ENCODE measurements at places on chromosomes 1 and 21.

- DNase-seq: no peak
Observed at GRCh38 chr1:85847356-85847755, 139.1 kb upstream of the ZNHIT6 start.

DNA sequence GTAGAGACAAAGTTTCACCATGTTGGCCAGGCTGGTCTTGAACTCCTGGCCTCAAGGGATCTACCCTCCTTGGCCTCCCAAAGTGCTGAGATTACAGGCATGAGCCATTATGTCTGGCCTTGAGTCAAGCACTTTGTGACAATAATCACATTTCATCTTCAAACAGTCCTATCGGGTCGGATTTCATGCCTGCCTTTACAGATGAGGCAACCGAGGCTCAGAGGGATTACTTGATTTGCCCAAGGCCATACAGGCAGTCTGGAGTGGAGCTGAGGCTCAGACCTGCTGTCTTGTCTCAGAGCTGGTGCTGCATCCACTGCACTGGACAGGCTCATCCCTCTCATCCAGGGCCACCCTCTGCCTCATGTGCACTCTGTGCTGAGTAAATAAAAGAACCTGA is 26.6 kb downstream of the FAM151A start:
- DNase-seq: no peak

DNA sequence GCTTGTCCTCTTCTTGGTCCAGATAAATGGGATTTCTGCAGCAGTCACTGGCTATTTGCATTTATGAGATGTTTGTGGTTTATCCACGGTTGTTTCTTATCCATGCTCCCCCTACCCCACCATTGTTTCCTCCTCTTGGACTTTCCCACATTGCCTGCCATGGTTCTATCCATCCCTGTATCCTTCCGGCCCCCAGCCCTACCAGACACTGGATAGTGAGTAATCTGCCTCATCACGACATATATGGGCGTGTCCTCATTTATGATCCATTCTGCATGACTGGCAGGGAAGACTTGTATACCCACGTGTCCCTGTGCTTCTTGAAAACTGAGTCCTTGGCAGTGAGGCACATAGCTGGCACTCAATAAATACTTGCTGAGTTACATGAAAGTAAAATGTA is 40.1 kb downstream of the CACNA1S start:
- no peak for DNase-seq

- DNase-seq: no peak
Observed at GRCh38 chr1:66360285-66360724, 173.6 kb upstream of the SGIP1 start.

GRCh38 chr1:244204004-244204403 is 152.9 kb downstream of the ZBTB18 start:
- no peak for DNase-seq

GRCh38 chr1:13819642-13820041 is 119.7 kb downstream of the PRDM2 start:
- DNase-seq: no peak

DNA sequence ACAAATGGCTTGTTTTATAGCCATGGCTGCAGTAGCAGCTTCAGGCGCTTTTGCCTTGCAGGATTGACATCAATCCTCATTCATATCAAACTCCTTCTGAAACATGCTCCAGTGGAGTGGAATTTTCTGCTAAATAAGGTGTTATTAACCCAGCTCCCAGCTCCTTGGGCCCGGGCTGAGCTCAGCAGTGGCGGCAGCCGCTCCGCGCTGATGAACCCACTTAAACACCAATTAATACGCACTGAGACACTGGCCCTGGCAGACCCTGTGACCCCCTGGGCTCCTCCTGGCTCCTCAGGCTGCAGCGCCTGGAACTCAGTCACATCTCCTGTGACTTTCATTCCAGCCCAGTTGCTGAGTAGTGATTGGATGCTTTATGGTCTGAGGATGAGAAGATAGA is 137.4 kb upstream of the GRIK3 start:
- DNase-seq: no peak

GRCh38 chr21:27085387-27085786 is 118.5 kb upstream of the ADAMTS5 start:
- no peak for DNase-seq

DNA sequence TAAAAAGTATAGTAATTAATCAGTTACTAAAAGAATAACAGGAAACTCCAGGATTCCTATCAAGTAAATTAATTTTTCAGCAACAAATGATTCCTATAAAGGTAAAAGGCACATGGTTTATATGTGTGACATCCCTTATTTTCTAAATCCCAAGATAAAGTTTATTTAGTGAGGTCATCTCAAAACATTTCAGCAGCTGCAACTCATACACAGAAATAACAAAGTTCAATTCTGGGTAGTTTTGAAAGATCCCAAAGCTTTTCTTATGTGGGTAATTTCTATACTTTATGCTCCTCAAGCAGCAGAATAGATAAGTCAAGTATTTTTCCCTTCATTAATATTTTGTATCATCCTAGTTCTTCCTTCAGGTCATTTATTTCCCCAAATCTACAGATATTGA is 117.7 kb downstream of the EIF4G3 start:
- no peak for DNase-seq

DNA sequence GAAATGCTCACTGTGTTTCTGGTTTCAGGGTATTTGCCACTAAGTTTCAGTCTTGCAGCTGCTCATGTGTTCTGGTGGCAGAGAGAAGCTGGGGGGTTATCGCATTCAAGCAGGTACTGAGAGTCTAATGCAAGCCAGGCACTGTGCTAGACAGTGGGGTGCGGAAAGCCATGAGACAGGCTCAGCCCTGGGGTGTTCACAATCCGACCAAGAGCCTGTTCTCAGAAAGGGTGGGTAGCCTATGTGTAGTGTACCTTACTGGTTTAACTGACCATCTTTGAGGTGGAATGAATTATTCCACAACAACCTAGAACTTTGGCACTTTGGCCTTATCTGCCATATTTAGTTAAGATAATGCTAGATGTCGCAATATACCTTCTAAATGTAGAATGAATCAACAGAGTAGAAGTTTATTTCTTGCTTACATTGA is 55.3 kb upstream of the ROR1 start:
- no peak for DNase-seq

GRCh38 chr1:67528141-67528540 is 97.9 kb upstream of the SERBP1 start:
- DNase-seq: no peak

DNA sequence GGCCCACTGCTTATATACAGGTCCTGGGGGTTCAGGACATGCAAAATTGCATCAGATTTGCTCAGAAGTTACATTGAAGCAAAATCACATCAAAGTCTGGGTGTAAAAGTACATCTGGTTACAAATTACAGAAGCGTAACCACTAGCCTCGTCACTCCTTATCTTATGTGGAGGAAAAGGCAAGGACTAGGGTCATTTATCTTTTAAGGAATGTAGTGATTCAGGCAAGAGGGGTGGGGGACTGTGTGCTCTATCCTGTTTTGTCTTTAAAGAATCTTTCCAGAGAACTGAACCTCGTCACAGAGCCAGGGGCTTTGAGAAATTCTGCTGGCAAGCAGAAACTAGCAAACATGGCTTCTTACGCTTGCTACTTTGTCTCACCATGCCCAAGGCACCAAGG is 61.1 kb upstream of the RAB4A start:
- DNase-seq: no peak

DNA sequence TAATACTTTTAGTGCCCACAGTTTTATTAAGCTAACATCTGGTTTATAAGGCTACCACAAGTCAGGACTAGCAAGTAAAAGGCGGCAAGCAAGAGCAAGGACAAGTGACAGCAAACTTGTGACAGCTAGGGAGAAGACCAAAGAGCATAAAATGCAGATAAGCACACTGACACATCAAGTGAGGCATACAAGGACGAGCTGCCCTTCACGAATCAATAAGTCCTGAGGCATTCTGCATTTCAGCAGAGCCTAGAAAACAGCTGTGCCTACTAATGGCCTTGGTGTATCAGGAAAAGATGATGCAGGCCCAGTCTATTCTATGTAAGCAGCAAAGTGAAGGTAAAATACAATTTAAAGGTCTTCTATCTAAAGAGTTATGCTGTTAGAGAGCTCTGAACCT is 74.8 kb downstream of the KRTAP19-8 start:
- DNase-seq: no peak

- DNase-seq: no peak
Observed at GRCh38 chr1:67043366-67043765, 10.6 kb downstream of the SLC35D1 start.

- DNase-seq: no peak
Observed at GRCh38 chr1:198201956-198202784, 45.4 kb downstream of the NEK7 start.

DNA sequence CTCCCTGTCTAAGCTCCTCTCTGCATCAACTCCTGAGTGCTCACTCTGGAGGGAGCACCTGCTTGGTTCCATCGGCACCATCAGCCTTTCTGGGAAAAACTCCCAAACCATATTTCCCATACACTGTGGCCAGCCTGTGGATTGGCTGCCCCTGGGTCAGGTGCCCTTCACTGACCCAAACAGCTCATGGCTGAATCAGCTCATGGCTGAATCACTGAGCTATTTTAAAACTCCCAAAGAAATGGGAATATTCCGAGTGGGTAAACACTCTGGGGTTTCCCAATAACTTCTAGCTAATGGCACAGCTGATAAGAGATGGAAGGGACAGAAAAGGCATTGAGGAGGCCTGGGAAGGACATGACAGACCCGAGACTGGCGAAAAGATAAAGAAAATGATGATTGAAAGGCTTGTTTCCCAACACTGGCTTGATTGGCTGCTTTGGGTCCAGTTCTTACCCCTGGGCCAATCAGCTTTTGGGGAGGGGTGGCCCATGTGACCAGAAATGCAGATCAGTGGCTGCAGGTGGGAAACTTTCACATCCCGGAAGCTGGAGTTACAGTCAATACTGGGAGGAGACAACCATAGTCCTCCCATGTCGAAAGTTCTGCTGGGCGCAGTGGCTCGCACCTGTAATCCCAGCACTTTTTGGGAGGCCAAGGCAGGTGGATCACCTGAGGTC is 37.3 kb upstream of the KAZN start:
- no peak for DNase-seq

- no peak for DNase-seq
Observed at GRCh38 chr1:36070349-36070748, 13.5 kb upstream of the TEKT2 start.

DNA sequence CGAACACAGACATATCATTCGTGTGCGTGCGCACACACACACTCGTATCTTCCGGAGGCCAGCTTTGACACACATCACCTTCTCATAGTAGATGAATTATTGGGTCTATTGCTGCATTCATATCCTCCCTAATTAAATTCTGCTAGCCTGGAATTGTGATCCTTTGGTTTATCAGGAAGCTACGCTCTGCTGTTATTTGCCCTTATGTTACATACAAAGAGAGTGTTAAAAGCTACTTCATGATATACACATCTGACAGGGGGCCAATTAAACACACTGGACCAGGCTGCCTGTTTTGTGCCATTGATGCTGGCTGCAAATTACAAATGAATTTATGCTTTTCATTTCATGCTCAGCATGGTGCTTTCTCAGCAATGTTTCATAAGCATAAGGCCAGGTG is 252.0 kb downstream of the RHOU start:
- no peak for DNase-seq

GRCh38 chr1:18938008-18938706 is 18.3 kb downstream of the IFFO2 start:
- no peak for DNase-seq

DNA sequence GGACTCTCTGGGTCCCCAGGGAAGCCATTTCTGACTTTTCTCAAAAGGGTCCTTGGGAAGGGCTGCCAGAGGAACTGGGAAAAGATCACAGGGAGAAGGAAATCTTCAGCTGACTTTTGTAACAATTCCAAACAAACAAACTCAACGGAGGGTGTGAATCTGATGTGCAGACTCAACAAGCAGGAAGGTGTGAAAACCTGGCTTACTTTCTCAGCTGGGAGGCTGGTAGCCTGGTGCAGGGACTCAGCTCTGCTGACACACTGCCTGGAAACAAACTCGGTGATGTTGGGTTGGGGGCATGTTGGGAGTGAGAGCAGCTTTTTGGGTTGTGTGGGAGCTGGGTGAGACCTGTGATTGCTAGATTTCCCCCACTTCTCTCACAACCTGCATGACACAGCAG is 10.2 kb upstream of the HSD3B2 start:
- no peak for DNase-seq

- DNase-seq: no peak
Observed at GRCh38 chr1:104699433-104699832, 949.7 kb downstream of the AMY1C start.

DNA sequence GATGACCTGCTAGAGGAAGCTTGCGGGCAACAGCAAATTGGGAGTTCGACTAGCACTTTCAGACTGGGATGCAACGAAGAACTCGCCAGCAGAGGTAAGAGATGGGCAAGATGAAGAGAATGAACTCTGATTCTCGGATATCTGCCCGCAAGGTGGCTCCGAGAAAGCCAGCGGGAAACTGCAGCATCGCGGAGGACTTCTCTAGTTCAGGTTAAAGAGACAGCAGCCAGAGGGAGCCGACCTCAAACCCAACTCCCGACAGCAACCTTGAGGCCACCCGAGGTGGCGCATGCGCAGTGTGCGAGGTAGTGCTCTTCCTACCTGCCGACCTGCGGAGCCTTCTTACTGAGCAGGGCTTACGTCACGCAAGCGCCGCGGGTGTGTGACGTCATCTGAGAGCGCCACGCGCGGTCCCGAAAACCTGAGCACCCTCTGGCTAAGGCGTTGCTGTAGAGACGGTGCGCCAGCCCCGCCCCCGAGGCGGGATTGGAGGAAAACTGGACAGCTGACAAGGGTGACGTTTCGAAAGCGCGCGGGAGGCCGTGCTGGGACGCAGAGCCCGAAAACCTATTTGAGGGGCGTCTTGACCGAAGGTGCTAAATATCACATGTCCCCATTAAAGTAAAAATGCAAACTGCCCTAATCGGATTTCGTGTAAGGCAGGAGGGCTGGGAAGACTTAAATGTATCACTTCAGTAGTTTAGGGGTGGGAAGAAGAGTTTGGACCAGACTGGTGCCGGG is 110.5 kb upstream of the SLC25A33 start:
- peak; percentile 84 for DNase-seq

DNA sequence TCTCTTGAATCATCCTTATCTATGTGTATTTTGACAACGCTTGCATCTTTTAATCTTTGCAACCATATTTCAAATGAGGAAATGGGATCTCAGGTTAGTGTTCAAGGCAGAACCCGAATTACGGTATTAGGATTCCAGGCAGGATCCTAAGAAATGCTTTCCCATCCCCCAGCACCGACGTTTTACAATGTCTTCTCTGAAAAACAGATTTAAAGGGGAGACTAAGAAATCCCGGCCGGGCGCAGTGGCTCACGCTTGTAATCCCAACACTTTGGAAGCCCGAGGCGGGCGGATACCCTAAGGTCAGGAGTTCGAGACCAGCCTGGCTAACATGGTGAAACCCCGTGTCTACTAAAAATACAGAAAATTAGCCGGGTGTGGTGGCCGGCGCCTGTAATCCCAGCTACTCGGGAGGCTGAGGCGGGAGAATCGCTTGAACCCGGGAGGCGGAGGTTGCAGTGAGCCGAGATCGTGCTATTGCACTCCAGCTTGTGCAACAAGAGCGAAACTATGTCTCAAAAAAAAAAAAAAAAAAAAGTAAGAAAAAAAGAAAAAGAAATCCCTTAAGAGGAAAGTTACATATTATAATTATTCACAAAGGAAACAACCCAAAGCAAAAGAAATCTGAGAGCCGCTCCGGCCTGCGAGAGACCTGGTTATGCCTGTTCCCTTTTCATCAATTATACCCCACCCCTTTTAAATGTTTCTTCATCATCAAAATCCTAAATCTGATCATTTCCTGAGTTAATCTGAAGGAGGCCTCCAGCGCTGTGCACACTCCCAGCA is 801 bp upstream of the GORAB start:
- no peak for DNase-seq
